Stimulated activated CD4-positive, alpha-beta T cell treated with anti-CD3 and anti-CD28 coated beads, Interleukin-4, amount 100 ng/mL, for 1 hour (primary cell): ENCODE measurements at places on chromosomes 11 and 22.

DNA sequence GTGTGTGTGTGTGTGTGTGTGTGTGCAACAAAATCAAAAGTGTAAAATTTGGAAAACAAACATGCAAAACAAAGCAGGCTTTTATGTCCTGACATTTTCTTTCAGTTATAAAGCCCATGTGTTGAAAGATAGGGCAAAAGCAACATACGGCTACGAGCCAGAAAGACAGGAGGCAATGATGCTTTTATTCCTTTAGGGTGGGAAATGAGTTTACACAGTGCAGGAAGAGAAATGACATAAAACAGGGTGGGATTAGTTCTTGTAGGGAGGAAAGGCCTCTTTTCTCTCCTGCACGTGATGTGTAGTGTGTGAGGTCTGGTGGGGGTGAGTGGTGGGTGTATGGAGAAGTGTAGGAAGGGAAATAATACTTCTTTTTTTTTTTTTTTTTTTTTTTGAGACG is 29.4 kb downstream of the IL18 start:
- no peak for DNase-seq

GRCh38 chr22:41781507-41781906 is 19.0 kb upstream of the CCDC134 start:
- DNase-seq, result no peak

DNA sequence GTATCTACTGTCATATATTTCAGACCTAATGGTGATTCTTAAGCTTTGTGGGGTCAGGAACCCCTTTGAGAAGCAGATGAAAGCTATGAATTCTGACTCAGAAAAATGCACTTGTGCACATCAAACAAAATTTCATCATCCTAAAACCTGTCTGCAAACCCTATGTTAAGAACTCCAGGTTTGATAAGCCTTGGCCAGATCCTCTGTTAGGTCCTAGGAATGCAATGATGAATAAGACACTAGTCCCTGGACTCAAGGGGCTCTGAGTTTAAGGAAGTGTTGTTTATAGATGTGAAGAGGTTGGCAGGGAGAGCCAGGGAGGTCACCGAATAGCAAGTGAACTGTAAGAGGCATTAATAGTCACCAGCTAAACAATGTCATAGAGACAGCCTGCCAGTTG is 103.2 kb downstream of the SPON1 start:
- no peak for DNase-seq

DNA sequence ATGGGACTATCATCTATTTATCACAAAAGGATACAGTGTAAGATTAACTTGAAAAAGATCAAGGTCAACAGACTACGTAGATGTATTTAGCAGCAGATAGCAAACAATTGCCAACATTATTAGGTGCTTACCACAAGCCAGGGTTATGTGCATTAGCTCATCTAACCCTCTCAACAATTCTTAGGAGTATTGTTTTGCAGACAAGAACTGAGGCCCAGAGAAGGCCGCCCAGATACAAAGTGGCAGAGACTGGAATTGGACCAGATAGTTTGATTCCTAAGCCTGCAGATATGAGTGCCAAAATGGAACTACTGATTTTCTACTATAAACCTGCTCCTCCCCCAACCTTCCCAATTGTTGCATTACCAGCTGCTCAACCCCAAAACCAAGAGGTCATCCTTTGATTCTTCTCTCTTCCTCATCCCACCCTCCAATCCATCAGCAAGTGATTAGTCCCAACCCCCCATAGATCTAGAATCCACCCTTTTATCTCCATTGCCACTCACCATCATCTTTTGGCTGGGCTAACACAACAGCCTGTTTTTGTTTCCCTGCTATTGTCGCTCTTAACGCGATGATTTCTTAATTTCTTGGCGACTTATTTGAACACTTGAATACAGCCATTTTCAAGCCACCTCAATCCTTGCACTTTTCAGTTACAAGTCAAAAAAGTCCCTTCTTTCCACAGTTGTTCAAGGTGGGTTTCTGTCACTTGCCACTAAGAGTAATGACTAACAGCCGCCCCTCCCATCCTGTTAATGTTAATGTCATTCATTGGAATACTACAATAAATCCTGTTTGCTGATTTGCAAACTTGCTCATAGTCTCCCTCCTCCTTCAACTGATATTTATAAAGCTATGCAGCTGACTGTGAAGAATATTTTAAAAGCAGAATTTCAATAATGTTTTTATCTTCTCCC is 2.7 kb downstream of the TMEM123 start:
- DNase-seq, result no peak
